Stimulated activated CD4-positive, alpha-beta T cell treated with anti-CD3 and anti-CD28 coated beads, Interleukin-15, amount 100 ng/mL, for 1 hour (primary cell): ENCODE measurements at places on chromosomes 12 and 14.

- DNase-seq: no peak
Observed at GRCh38 chr12:105822131-105823105, 316.3 kb downstream of the NUAK1 start.

- no peak for DNase-seq
Observed at GRCh38 chr14:70638416-70638815, 3.3 kb upstream of the TTC9 start.

DNA sequence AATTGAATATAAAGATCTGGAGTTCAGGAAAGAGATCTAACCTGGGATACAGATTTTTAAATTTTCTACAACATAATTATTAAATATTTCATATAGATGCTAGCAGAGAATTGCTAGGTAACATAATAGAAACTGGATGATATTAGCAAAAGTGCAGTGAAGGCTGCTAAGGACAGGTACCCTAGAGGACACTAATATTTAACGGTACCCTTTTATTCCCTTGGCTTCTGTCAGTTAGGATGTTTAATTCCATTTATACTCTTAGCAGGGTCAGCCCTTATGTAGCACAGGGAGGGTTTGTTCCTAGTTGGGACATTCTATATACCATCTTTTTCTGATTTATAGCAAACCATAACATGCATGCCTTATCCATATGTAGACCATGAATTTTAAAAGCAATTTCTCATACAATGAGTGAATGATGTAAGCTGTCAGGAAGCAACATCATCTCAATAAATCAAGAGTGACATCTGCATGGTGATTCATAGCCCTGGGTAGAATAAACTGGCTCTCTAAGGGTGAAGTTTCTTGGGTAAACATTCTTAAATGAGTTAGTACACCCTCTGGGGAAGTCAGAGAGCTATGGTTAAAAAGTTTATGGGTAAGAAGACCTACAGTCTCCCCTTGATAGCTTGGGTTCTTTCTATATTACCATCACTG, 404.4 kb upstream of the MGAT4C start:
- DNase-seq: no peak

GRCh38 chr12:50051101-50051806, 6.1 kb upstream of the ASIC1 start:
- no peak for DNase-seq

DNA sequence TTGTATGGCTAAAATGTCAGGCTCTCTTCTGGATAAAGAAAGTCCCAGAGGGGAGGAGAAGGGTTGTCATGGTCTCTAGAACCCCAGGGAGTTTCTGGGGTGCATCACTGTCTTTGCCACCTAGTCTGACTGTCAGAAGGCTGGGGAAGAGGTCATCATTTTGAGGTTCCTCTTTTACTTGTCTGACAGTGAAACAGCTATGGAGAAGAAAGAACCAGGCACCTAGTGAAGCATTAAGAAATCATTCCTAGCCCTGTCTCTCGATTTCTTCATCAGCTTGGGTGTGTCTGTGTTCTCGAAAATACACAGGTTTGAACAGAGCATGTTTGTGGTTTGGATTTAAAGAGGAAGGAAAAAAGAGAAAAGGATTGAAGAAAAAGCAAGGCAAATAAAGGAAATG, 158.7 kb upstream of the LRIG3 start:
- DNase-seq: no peak

- no peak for DNase-seq
Observed at GRCh38 chr14:32022938-32023466, 54.1 kb upstream of the ARHGAP5 start.

- DNase-seq: no peak
Observed at GRCh38 chr14:32259368-32260013, 56.4 kb upstream of the RNU6-8 start.

DNA sequence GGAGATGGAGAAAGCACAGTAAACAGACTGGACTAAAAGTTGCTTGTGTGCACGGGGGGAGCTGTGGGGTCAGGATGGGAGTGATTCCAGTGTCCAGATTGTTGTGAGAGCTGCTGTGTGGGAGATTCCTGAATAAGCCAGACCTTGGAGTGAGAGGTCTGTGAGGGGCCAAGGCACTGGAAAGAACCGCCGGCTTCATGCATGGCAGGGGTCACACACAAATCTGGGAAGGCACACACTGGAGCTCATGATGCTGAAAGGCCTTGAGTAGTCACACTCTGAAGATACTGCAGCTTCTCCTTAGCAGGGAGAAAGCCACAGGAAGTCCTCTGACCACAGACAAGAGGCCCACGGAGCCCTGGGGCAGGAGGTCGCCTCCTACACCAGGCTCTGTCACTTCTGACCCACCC, 23.1 kb downstream of the ADCY6 start:
- DNase-seq: no peak

- DNase-seq: no peak
Observed at GRCh38 chr12:119940897-119941296, 48.1 kb upstream of the BICDL1 start.

DNA sequence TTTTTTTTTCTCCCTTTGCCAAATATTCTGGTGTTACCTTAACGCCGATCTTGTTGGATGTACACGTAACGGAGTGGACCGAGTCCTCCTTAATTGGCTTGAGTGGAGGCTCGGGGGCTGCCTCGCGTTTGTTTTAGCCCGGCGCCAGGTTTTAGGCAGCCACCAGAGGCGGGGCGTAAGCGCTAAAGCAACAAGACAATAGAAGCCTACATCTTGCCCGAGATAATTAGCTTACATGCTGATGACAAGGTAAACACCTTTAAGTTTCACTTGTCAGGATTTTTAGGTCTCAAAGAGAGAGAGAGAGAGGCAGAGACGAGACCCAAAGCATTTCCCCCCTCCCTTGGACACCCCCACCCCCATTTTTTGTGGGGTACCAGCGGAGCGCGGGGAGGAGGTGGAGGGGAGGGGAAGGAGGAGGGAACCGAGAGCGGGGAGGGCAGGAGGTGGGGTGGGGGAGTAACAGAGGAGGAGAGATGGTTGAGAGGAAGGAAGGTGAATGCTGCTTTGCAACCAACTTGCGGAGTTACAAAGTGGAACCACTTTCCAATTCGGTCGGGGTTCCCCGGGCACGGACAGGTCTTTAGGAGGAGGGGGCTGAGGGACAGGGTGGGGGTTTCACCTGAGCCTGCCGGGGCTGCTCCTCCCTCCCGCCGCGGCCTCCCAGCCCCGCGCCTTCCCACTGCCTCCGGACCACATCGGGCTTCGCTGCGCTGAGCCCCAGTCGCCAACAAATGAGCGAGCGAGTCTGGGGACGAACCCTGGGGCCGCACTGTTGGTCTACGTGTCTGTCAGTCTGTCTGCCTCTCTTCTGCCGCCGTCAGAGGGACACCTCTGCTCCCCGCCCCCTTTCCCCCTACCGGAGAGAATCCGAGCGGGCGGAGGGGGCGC, at the start of gene NKX2-1:
Gene NKX2-1 (minus strand): TSS at position 802 of the 891 bp plus-strand sequence. CDS start 103 bp downstream, at position 699.
- no peak for DNase-seq

DNA sequence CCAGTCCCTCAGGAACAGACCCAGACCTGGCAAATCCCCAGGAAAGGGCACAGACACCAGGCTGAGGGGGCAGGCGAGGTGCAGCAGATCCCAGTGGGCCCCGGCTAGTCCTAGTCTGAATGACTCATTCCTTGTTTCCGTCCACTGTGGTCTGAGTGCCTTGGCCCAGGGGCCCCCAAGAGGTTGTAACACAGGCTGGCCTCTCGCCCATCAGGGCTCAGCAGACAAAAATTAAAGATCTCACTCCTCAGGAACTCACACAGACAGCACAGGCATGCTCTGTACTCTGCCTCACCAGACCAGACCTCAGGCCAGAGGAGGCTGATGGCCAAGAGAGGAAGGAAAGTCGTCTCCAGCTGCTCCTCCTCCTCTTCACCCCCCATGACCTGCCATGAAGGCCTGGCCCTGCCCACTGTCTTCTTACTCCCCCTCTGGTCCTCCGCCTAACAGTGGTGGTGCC, 7.7 kb upstream of the LTBP2 start:
- no peak for DNase-seq

DNA sequence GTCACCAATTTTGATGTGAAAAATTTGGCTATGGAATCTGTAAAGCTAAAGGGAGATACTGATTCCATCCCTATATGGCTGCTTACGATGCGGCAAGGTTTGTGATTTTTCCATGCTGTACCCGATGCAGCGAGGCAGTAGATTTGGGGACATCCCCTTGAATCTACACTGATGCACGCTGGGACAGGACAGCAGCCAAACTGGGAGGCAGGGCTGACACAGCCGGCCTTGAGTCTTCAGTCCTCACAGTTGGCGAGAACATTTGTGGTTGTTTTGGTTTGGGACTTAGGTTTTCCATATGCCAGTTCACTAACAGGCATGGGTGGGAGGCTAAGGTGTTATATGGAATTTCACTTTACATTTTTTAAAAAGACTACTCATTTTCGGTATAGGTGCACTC, 3.8 kb downstream of the GALNT16 start:
- DNase-seq: no peak
